CD4-positive, alpha-beta T cell treated with Interleukin-1 beta for 1 hour (primary cell): ENCODE measurements at places on chromosomes 6 and 20.
A peak's percentile ranks its signal among the peaks of the same experiment; 100 is the strongest.

- no peak for DNase-seq
These were observed 267.6 kb upstream of the PRND start for GRCh38 chr20:4454111-4454510.

DNA sequence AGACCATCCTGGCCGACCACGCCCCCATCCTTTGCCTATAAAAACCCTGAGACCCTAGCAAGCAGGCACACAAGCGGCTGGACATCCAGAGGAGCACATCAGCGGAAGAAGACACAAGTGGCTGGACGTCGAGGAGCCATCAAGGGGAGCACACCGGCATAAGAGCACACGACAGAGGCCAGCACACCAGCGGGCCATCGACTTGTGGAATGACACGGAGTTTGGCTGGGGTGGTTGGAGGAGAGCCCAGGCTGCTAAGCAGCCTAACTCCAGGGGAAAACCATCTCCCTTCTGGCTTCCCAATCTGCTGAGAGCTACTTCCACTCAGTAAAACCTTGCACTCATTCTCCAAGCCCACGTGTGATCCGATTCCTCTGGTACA is 44.8 kb upstream of the BCLAF1 start:
- DNase-seq: no peak

DNA sequence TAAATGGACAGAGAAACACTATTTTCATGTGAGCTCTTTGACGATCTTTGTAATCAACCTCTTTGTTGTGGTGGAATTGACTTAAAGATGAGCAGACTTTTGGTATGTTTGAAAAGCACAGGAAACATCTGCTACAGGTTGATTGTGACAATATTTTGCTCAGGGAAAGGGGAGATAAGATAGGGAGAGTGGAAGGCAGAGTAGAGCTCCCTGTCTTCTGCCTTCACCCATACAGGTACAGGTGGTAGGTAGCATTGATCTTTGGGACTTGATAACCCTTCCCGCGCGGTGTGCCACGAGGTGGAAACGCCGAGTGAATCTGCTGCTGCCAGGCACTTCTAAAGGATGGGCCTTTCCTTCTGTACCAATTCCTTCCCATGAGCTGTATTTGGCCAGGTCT is 183.6 kb downstream of the UTRN start:
- DNase-seq: no peak

- no peak for DNase-seq
These were observed 46.4 kb upstream of the DDR1 start for GRCh38 chr6:30837870-30838269.

DNA sequence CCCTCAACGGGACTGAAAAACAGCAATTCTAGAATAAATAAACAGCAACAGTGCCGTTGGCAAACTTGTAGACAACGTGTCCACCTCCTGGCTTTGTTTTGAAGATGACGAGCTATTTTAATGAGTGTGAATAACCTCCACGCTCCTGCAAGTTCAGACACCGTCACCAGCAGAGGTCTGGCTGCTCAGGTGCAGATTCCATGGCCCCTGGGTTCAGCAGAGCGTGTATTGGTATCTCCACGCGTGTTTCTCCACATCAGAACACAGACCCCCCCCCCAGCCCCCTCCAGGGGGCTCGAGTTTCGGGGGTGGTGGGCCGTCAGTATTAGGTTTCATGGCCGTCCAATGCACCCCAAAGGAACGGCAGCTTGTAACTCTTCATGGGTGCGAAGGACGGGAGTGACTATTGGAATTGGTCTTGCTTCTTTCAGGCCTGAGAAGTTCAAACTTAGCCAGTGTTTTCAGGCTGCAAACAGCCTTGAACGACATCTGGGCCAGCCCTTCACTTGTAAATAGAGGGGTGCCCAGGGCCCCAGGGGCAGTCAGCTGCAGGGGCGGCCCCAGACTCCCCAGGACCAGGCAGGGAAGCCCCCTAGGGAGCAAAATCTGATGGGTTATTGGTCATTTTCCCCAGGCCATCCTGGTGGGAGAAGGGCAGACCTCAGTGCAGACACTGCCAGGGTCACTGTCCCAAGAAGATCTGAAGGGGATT is 308.6 kb downstream of the TAF4 start:
- DNase-seq: no peak

- DNase-seq: no peak
These were observed at the start of gene SCGN for GRCh38 chr6:25652007-25652515. Gene SCGN, plus strand, starts transcription at chr6:25652215. Its CDS starts 189 bp downstream, at chr6:25652404.

GRCh38 chr6:163579880-163580295 is 165.4 kb downstream of the QKI start:
- DNase-seq: no peak

DNA sequence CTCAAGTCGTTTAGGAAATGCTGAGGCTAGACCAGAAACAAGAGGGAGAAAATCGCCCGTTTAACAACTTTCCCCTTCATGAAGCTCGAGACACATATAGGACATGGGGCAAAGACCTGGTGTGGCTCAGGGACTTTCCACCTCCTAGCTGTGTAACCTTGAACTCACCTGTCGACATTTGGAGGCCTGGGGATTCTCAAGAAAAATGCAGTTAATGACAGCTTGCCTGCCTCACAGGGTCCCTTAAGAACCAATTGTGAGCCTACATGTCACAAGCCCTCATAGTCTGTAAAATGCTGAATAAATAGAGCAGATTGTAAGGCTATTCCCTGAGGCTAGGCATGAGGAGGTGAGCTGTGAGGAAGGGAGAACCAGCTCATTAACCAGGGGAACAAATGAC is 35.1 kb downstream of the MGME1 start:
- no peak for DNase-seq

DNA sequence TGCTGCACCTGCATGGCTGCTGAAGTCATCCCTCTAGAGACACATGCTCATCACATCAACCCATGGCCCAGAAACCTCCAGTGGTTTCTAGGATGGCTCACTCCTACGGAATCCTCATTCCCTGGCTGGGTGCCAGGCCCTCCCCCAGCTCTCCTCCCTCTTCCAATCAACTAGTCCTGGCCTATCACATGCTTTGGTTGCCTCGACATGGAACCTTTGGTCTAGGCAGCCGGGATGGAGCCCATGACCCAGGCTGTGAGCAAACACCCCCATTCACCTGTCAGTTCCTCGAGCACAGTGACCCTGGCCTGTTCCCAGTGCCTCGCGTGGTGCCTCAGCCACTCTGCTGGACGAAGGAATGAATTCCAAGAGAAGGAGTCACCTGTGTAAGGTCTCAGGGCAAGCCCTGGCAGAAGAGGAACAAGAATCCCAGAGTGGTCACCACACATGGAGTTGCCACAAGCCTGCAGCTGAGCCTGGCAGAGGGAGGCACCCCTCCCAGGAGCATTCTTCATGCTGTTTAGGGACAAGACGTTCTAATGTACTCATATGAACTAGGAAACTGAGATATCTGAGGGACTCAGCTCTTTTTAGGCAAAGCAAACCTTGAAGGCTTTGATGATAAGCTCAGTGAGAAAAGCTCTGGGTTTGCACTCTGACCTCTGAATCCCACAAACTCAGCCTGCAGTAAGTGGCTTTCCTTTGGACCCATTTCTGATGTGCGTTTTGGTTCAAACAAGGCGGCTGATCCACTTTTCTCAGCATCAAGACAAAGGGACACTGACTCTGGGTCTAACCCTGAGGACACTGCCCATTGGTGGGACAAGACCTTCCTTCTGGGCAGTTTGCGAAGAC is 40.2 kb downstream of the PPP1R3G start:
- no peak for DNase-seq

DNA sequence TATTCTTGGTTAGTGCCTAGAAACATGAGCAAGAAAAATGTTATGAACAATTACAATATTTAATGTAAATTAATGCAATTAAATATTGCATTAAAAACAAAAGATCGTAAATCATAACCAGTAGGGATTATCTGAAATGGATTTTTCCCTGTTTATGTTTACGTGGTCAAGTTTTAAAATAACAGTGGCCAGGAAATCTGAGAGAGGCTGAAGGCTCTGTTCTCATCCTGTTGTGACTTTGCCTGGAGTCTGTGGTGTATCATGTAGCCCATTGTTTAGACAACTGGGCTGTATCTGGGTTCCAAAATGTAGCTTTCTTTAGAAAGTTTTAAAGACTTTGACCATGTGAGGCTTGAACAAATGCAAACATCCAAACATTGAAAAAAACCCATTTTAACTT is 2.4 kb downstream of the MYO6 start:
- DNase-seq: no peak

GRCh38 chr6:75494290-75494689 is 690 bp upstream of the FILIP1 start:
- no peak for DNase-seq

DNA sequence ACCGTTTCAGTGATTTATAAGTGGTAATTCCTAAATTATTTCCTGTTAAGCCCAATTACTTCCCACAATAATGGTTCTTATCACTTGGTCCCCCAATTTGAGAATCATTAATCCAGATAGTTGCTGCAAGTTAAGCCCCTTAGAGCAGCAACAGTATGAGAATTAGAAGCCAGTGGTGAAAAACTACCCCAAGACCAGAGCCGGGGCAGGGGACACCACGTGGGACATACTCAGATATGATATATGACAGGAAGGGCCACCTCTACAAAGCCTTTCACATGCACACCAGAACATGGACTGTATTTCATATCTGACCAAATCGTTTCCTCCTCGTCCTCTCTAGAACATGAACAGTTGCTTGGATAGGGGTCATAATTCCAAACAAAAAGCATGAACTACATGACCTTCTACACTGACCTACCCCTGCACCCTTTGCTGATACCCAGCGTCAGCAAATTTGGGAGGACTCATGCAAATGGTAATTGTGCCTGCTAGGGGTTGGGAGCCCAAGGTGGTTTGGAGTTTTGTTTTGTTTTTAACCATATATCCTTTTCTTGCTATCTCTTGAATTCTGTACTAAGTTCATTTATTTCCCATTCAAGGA is 3.9 kb downstream of the JAG1 start:
- no peak for DNase-seq

- DNase-seq: no peak
These were observed 1.0 kb downstream of the LRP11 start for GRCh38 chr6:149862922-149863697.

GRCh38 chr6:154848580-154848979 is 115.4 kb downstream of the SCAF8 start:
- DNase-seq: no peak

- DNase-seq: no peak
These were observed 52.6 kb upstream of the CEP162 start for GRCh38 chr6:84280030-84280429.

DNA sequence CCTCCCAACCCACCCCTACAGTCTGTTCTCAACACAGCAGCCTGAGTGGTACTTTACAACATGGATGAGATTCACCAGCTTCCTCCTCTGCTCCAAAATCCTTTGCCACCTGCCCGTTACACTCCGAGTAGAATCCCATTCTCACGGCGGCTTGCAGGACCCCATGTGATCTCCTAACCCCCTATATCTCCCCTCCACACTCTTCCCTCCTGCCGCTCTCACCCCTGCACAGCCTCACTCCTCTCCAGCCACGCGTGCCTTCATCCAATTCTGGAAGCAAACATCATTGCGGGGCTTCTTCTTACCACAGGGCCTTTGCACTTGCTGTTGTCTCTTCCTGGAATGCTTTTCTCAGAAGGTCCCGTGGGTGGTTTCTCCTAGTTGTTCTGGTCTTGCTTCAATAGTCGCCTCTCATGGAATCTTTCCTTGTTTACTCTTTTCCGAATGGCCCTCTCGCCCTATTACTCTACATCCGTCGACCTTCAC is 472.3 kb downstream of the CDH26 start:
- no peak for DNase-seq

GRCh38 chr6:135182071-135183001 is 1.2 kb downstream of the MYB start:
- DNase-seq: peak; percentile 30

DNA sequence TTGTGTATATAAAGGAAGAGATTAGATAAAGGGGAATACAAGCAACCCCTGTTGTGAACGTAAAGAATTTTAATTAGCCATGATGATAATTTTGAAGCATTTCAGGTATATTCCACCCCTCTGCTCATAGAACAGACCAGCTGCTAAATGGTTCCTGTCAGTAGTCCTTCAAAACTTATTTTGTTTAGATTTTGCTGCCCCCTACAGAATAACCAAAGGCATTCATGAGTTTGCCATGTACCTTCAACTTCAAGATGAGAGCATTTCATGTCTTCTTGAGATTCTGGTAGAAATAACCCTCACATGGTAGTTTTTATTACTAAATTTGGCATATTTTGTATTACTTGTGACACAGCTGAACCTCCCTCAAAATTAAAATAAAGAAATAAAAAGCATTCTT is 1586.7 kb downstream of the HACE1 start:
- no peak for DNase-seq
